ENCODE measurements at places on chromosomes 16 and 17. TPM values are rescaled to one million over a fixed set of nuclear protein-coding genes. Genes with fewer than 3 reads are reported as not detected.

The FOXF1 gene
- total RNA-seq: 0.11 TPM

The NPLOC4 gene
- 81.1 TPM for total RNA-seq

The LRRC37A gene
- 1.3 TPM for total RNA-seq

The FBXW10 gene
- 0.24 TPM for total RNA-seq

The SCGB1C2 gene
- total RNA-seq: not detected

The YBX2 gene
- 0.75 TPM for total RNA-seq

The CD7 gene
- total RNA-seq: 0.75 TPM

The KRTAP9-1 gene
- total RNA-seq: not detected

The TAT gene
- total RNA-seq: 0.13 TPM

The BOLA2B gene
- 48.7 TPM for total RNA-seq

The KRT20 gene
- not detected for total RNA-seq
